ENCODE measurements at places on chromosomes 5 and 9.

- no peak for DNase-seq
Measured at GRCh38 chr5:123950701-123951581, 439.0 kb downstream of the CSNK1G3 start.

- no peak for DNase-seq
Measured at GRCh38 chr5:10600626-10601245, 36.9 kb downstream of the ANKRD33B start.

DNA sequence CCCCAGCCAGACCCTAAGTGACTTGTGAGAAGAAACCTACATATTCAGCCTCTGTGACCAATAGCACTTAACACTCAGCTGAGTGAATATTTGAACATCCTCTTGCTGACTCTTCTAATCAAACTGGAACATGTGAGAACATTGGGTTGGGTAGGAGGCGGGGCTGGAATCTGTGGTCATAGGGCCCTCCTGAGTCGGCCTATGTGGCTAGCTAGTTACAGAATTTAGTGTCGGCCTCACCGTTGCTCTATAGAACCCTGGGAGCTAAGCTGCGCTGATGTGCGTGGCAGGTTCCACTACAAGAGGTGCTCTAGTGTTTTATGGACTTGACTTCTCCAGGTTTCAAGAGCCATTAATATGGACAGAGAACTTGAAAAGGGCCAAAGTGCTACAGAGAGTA is 138.8 kb downstream of the DROSHA start:
- DNase-seq, result no peak

GRCh38 chr5:11734369-11734768 is 169.9 kb downstream of the CTNND2 start:
- no peak for DNase-seq

DNA sequence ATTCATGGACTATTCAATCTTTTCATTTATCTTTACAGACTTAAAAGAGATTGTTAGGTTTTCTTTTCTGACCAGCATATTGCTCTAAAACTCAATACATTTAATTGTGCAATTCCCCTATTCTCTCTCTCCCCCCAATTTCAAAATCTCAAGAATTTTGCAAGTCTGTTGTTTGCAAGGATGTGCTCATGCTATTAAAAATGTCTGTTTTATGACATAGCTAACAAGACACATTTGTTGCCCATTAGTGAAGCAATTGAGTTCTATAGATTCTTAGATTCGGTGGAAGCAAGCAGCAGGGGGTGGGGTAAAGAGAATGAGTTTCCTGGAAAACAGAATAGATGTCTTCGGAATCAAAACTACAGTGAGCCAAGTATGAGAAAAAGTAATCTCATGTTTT is 8.5 kb upstream of the CSNK1A1 start:
- DNase-seq, result no peak

DNA sequence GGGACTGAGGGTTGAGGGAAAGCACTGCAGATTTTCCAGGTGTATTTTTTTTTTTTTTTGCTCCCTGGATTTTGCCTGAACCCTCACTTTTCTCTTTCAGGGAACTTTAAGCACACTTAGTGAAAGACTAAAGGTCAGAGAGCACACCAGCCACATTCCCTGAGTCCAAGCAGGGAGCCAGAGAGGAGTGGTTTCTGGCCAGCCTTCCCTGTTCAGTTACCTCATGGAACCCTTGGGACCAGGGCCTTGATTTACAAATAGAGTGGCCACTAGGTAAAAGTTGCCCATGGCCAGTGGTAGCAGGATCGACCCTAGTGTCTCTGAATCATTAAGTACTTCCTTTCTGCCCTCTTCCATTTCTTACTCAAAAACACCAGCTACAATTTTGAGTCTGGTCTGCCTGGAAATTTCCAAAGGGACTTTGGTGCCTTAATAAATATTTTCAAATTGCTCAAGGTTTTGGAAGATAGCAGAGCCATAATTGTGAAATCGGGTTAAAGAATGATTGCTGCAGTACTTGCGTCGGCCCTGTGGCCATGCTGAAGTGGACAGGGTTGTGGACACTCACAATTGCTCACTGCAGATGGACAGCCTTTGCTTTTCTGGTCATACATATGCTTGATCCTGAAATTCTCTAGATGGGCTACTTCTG is 14.5 kb downstream of the PALM2AKAP2 start:
- no peak for DNase-seq

- no peak for DNase-seq
Measured at GRCh38 chr5:56608217-56608925, 207.0 kb upstream of the MAP3K1 start.

DNA sequence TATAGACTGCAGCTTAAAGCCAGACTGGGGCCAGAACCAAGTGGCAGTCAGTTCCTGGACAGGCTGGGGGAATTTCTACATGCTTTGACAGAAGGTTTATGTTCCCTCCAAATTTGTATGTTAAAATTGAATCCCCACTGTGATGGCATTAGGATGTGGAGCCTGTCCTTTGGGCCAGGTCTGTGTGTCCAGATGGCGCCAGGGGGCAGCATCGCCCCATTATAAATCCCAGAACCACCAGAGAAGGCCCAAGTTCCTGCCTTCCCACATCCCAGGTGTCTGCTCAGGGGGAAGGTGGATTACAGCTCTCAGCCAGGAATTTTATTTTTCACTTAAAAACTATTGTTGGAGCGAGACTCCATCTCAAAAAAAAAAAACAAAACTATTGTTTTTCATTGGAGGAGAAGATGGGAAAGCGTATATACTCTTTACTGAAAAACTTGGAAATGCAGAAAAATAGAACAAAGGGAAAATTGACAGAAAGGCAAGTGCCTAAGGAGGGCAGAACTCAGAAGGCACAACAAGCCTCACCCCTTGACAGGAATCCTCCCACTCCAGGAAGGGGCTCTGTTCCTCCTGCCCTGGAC is 5.0 kb downstream of the IL3 start:
- DNase-seq, result no peak

GRCh38 chr9:123941524-123942070 is 11.7 kb upstream of the DENND1A start:
- DNase-seq, result no peak

DNA sequence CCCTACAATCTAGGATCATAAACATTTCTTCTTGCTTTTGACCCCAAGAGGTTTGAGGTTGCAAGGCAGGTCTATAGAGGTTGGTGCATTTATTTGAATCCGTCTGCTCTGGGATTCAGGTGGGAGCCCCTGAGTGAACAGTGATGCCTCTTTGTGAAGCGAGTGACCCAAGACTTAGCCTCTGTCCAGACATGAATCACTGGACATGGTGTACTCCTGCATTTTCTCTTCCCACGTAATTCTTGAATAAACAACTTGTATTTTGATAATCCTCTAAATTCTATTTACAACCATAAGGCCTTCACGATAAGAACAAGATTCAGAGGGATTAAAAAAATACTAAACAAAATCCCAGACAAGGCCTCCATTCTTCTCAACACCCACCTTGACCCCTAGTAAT is 67.5 kb upstream of the PLPP6 start:
- DNase-seq, result no peak

DNA sequence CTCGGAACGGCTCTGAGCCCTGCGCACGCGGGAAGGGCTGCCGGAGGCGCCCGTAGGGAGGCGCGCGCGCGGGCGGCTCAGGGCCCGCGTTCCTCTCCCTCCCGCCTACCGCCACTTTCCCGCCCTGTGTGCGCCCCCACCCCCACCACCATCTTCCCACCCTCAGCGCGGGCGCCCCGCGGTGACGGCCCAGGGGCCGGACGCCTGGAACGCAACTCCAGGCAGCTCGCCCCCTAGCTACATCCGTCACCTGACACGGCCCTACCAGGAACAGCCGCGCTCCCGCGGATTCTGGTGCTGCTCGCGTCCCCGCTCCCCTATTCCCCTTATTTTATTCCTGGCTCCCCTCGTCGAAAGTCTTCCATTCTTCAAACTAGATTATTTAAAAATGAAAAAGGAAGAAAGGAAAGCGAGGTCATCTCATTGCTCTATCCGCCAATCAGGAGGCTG is at the start of gene CDKN2B-AS1:
TSS of gene CDKN2B-AS1 (plus strand) at position 236 of the 450 bp plus-strand sequence.
- no peak for DNase-seq

- no peak for DNase-seq
Measured at GRCh38 chr9:121937240-121937639, 155.9 kb downstream of the TTLL11 start.

DNA sequence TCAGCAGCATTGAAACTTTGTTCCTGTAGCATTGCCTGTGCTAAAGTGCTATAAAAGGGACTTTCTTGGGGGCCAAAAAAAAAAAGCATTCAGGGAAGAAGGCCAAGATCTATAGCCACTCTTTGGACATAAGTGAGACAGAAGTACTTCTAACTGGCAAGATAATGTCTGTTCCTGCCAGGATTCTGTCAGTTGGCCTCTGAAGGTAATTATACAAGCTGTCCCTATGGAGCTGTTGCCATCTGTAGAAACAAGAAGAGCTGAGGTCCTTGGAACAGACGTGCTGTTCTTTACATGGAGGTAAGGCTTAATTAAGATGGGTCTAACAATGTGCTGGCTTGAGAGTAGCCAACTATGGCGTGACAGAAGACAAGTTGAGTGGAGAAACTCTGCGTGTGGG is 9.7 kb downstream of the KIF20A start:
- no peak for DNase-seq

DNA sequence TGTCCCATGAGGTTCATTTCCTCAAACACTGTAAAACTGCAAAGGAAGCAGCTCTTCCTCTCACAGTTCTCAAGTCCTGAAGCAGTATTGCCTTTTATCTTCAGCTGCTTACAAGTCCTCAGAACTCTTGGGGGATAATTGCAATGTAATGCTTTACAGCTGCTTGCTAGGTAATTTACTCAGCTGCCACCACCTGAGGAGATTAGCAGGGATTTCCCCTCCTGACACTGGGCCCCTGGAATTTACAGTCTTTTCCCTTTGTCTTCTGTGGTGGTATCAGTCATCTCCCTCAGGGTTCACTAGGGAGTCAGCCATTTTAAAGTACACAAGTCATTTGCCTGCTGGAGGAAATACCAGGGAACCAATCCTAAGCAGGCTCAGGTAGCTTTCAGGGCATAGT is 754.3 kb upstream of the GRAMD2B start:
- no peak for DNase-seq

DNA sequence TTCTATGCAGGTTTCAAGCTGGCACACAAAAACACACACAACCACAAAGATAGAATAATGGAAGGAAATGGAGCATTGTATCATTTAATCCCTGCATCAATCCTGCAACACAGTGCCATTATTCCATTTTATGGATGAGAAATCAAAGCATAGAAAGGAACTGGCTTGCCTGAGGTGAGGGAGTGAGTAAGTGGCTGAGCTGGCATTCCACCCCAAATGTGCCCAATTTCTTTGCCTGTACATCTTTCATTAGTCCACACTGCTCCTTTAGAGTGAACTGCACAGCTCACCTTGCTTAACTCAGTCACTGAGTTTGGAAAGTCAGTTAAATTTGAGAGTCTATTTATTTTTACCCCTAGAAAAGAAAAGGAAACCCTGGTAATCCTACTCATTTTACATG is 28.9 kb downstream of the ZNF366 start:
- no peak for DNase-seq

DNA sequence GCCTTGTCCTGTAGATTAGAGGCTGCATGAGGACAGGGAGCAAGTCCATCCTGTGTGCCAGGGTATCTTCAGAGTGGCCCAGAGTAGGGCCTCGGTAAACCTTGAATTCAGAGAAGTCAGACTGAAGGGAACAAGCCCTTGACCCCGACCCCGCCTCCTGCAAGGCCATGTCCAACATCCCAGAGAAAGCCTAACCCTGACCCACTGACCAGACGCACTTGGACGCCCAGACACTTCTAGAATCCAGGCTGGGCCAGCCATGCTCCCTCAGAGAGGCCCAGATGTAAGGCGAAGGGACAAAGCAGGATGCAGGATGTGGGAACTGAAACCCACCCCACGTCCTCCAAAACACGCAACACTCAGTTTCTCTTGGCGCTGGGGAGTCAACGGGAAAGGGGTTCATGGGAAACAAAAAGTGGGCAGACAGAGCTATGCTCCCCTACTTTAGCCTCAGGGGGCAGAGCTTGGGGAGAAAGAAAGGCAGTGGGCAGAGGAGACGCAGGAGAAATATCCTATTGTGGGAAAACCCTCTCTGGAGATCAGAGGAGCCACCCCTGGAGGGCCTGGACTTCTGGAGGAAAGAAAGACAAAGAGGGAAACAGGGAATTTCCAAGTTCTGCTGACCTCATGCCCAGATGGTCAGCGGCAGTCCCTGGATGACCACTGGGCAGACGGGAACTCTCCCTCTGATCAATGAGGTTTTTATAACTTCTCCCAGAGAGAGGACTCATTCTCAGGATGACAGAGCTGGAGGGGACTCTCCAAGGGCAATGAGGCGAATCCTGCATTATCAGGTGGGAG is 13.0 kb downstream of the TNIP1 start:
- DNase-seq, result no peak

GRCh38 chr5:83492331-83492730 is 20.8 kb downstream of the VCAN start:
- no peak for DNase-seq

GRCh38 chr5:112317866-112318265 is 101.2 kb downstream of the EPB41L4A start:
- DNase-seq, result no peak

- DNase-seq, result no peak
Measured at GRCh38 chr9:70553707-70554673, 139.5 kb upstream of the KLF9 start.

- DNase-seq, result no peak
Measured at GRCh38 chr9:132409828-132410528, at the start of gene CFAP77. CFAP77 (plus strand) TSS chr9:132410211; CDS start chr9:132410272, 61 bp downstream.

DNA sequence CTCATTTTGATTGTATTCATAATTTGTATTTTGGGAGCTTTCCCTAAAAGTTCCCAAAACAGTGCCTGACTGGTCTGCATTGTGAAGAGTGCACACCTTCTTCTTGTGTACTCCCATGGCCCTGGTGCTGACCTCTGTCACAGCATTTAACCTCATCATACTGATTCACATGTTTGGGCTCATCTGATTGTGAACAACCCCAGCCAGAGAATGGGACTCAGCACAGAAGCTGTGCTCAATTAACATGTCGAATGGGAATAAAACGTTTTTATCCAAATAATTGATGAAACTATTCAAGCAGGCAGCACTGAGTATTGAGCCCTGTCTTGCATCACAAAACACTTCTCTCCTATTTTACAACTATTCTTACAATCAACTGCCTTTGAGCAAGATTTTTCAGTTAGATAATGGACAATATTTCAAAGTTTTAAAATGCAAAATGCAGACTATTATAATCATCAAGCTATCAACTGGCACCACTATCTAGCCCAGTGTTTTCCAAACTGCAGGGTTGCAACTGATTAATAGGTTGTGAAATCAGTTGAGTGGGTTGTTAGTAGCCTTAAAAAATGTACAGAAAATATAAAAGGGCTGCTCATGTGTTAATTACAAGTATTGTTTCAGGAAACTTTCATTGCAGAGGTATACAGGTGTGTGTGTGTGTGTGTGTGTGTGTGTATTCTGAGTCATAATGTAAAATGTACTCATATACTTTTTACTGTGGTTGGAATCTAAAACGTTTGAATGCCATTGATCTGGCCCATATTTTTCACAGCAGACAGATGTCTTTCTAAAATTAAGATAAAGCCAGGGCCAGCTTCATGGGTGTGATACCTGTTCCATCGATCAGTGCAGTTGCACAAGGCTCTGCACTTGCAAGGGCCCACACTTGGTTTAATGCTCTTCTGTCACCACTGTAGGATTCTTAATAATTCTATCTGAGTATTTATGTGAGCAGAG is 190.5 kb downstream of the PIK3R1 start:
- no peak for DNase-seq

GRCh38 chr5:131821221-131821620 is 24.4 kb upstream of the FNIP1 start:
- no peak for DNase-seq

- DNase-seq, result no peak
Measured at GRCh38 chr9:93464395-93464794, 11.0 kb upstream of the FAM120AOS start.

- no peak for DNase-seq
Measured at GRCh38 chr9:98342098-98342819, 86.8 kb upstream of the TBC1D2 start.

GRCh38 chr9:136697146-136697820 is 10.0 kb upstream of the AGPAT2 start:
- DNase-seq, result no peak
